ENCODE measurements at places on chromosomes 3 and 15.

DNA sequence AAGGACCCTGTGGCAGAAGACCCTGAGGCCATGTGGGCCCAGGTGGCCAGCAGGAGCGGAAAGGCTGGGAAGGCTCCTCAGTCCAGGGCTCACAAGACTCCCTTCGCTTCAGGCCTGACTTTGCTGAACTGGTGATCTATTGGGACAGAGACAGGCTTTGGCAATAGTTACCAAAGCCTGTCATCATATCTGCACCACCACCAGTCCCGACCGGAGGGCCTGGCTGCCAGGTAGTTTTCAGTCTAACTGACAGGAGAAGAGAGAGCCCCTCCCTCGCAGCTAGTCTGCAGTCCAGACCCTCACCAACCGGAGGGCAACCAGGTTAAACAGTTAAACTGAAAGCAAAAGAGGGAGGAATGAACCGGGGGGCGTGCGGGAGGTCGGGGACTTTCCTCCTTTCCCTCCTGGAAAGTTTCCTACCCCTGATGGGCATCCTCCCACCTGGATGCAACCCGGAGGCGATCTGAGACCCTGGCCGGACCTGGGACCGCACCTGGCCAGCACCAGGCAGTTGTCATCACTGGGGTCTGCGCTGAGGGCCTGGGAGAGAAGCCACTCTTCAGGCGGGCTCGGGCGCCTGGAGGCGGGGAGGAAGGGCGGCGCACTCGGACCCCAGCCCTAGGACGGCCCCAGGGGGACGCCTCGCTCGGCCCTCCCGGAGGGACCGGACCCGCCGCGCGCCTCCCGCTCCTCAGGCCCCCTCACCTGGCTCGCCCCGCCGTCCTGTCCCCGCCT, 435 bp downstream of the RAB27A start:
- no peak for DNase-seq

DNA sequence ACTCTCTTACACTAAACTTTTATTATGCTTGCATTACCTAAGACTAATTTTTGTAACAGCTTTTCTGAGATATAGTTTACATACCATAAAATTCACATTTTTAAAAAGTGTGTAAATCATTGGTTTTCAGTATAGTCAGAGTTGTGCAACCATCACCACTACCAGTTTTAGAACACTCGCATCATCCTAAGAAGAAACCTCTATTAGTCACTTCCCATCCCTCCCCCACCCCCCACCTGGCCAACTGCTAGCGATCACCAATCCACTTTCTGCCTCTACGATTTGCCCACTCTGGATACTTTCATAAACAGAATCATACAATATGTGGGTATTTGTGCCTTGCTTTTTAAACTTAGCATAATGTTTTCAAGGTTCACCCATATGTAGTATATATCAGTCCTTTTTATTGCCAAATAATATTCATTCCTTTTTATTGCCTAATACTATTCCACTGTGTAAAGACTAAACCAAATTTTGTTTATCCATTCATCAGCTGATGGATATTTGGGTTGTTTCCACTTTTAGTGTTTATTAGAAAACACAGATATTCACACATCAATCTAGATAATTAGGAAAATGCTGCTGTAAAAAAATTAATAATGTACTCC, 23.0 kb downstream of the UBP1 start:
- no peak for DNase-seq

DNA sequence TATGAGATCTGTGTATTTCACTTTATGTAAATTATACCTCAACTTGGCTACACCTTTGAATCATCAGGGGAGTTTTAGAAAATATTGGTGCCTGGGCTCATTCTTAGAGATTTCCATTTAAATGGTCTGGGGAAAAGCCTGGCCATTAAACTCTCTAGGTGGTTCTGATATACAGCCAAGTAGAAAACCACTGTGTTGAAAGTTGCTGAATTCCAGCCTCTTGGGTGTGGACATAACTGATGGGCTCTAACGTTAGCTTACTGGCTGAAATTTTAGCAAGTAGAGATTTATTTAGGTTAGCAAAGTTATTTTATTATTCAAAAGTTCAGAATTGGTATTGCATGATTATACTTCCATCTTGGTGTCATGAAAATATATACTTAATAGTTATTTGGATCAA, 84.1 kb downstream of the ATG7 start:
- no peak for DNase-seq

DNA sequence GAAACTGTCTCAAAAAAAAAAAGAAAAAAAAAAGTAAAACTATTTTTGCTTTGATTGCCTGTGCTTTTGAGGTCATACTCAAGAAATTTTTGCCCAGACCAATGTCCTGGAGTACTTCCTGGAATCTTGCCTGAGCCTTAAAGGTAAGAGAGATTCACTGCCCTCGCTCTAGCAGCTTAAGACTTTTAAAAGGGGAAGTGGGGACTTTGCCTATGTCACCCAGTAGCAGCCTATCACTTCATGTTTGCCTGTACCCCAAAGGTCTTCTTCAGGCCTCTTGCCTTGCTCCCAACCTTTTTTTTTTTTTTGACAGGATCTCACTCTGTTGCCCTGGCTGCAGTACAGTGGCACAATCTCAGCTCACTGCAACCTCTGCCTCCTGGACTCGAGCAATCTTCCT, 18.9 kb upstream of the GOLGB1 start:
- no peak for DNase-seq

DNA sequence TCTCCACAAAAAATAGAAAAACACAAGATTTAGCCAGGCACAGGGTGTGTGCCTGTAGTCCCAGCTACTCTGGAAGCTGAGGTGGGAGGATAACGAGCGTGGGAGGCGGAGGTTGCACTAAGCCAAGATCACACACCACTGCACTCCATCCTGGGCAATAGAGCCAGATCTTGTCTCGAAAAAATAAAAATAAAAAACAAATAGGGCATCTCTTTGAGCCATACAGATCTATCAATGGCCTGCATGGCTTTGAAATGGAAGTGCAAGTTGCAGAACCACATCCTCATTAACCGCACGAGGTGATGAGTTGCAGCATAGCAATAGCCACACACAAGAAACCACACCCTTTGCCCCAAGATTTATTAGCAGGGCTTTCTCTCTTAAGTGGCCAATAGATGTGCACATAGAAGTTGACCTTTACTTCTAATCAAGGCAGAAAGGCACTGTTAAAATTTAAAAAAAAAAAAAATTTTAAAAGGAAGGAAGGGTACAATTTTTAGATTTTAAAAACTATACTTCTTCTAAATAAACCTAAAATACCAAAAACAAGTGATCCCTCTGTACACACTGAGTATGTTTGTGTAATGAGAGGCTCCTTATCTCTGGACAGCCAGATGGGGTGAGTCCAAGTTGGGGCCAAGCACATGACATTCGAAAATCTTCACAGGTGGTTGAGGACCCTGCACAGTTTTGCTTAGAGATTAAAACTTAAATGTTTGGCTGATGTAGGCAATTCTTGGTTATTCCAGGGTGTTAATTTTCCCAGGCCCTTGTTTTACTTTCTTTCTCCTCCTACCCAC, 53.4 kb downstream of the FILIP1L start:
- no peak for DNase-seq

GRCh38 chr15:47582233-47582632, 135.1 kb upstream of the SEMA6D start:
- no peak for DNase-seq

- no peak for DNase-seq
These were observed 42.1 kb upstream of the RASA2 start for GRCh38 chr3:141444586-141445285.

GRCh38 chr3:61637088-61638051, 76.0 kb downstream of the PTPRG start:
- no peak for DNase-seq

DNA sequence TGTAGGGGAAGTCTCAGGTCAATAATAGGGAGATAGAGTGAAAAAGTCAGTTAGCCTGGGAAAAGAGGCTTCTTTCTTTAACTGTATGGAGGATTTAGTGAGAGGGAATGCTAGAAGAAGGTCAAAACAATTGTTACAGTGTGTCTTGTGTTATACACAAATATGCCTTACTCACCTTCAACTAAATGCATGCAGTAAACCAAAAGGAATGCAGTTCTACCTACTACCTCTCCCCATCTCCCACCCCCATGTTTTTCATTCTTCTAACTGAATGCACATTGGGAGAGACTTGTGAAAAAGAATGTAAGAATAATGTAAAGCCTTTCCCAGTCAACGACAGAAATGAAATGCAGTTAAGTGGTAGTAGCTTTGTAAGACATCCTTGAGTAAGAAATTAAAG, 33.8 kb downstream of the CCDC66 start:
- DNase-seq, result no peak

GRCh38 chr3:24185738-24186384, 240.8 kb downstream of the NR1D2 start:
- DNase-seq, result no peak

DNA sequence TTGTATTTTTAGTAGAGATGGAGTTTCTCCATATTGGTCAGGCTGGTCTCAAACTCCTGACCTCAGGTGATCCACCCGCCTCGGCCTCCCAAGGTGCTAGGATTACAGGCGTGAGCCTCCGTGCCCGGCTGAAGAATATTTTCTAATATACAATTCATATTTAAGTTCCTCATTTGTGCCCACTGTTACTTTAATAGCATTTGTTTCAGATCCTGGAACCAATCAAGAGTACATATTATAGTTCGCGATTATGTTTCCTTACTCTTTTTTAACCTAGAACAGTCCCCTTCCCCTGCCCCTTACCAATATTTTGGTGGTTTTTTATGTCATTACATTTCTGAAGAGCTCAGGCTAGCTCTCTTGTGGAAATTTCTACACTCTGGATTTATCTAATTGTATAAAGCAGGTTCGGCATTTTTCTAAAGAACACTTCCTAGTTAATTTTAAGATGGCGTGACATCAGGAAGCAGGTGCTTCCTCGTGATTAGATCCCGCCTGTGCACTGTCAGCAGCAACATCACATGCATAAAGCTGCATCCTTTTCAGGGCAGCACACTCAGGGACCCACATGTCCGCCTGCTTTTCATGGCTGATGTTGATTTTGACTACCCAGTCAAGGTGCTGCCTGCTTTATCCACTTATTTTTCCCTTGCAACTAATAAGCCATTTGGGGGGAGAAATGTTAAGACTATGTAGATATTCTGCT, 88.7 kb upstream of the EPHB3 start:
- DNase-seq, result no peak

- no peak for DNase-seq
These were observed 232.6 kb downstream of the GAP43 start for GRCh38 chr3:115855911-115856310.

DNA sequence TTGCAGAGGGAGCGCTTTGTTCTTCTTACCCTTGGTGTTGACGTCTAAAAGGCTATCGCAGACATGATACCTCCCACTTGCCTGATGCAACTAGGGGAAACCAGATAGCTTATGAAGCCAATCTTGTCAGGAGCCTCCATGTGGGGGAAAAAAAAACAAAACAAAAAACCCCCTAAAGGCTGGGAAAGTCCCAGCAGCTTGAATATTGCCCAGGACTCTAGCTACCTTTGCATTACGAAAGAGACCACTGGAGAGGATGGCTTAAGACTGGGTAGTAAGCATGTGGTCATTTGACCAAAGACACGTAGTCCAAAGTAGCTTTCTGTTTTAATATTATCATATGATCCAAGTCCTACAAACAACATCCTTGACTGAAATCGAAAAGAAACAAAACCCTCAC, 120.7 kb upstream of the WNT5A start:
- no peak for DNase-seq

DNA sequence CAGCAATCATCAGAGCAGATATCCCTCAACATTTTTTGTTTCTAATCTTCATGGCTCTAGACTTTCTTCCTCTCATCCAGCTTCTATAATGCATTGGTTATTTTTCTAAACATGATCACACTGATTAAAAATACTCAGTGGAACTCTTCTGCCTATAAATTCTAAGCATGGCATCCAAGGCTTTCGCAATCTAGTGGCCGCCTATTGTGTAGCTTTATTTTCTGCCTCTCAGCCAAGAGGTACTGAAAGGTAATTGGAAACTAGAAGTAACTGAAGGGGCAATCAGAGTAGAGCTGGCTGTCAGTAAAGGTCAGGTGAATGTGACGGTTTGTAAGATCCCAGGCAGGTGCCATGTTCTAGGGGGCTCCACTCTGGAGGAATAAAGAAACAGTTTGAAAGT, 33.4 kb downstream of the OXSM start:
- DNase-seq, result no peak

- no peak for DNase-seq
These were observed 785 bp downstream of the MFSD1 start for GRCh38 chr3:158802409-158803268.

DNA sequence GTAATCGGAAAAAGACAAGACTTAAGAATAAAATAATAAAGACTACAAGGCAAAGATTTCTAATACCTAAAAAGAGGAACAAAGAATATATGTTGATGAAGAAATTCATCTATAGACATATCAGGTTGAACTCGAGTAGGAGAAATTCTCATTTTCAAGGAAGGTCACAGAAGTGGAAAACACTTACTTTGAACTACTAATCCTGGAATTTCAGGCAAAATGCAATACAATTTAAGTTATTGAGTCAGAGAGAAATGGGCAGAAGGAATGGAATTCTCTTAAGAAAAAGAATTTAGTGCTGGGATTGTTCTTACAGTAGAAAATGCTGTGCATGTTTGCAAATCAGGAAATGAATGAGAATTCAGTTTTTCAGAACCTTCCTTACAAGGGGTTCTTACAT, 135.9 kb upstream of the TGFBR2 start:
- no peak for DNase-seq

DNA sequence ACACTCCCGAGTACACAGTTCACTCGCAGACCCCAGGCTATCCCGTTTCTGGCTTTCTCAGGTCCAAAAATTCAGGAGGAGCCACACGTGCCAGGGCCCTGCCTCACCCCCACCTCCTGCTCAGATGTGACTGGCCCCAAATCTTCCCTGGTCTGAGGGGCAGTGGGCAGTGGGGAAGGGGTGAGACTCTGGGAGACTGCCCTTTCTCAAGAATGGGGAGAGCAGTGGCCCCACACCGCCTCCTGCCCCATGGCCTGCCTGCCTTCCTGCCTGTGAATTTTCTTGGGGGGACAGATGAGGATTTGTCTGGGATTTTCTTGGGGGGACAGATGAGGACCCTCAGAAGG, 174.6 kb downstream of the MEGF11 start:
- DNase-seq, result no peak

GRCh38 chr3:174035328-174035886, 637.9 kb downstream of the NLGN1 start:
- no peak for DNase-seq

GRCh38 chr3:105542282-105543019, 175.7 kb downstream of the ALCAM start:
- DNase-seq, result no peak

DNA sequence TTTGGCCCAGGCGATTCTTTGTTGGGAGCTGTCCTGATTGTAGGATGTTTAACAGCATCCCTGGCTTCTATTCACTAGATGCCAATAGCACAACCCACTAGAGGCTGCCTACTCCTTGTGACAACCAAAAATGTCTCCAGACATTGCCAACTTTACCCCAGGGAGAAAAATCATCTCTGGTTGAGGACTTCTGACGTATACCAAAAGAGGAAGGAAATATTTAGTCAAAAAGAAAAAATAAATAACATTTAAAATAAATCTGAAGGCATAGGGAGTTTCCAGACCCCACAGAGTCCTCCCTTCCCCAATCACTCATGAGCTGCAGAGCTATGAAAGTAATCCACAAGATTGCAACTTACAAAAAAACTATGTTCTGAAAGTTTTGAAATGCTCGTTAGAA, 61.0 kb downstream of the MECOM start:
- DNase-seq, result no peak

GRCh38 chr15:78007211-78007931, 70.1 kb downstream of the TBC1D2B start:
- no peak for DNase-seq

GRCh38 chr15:88077296-88078020, 179.1 kb downstream of the NTRK3 start:
- DNase-seq, result no peak

All from LNCaP clone FGC (cell line).